ENCODE measurements at places on chromosomes 1 and 21.

- H3K36me3 ChIP-seq = no peaks in the 10 kb centered on the region
- H3K27me3 ChIP-seq = no peaks in the 10 kb centered on the region
- no peak overlapping the region for H3K27ac ChIP-seq
Measured at GRCh38 chr1:206049293-206049692, 3.7 kb upstream of the RHEX start.

DNA sequence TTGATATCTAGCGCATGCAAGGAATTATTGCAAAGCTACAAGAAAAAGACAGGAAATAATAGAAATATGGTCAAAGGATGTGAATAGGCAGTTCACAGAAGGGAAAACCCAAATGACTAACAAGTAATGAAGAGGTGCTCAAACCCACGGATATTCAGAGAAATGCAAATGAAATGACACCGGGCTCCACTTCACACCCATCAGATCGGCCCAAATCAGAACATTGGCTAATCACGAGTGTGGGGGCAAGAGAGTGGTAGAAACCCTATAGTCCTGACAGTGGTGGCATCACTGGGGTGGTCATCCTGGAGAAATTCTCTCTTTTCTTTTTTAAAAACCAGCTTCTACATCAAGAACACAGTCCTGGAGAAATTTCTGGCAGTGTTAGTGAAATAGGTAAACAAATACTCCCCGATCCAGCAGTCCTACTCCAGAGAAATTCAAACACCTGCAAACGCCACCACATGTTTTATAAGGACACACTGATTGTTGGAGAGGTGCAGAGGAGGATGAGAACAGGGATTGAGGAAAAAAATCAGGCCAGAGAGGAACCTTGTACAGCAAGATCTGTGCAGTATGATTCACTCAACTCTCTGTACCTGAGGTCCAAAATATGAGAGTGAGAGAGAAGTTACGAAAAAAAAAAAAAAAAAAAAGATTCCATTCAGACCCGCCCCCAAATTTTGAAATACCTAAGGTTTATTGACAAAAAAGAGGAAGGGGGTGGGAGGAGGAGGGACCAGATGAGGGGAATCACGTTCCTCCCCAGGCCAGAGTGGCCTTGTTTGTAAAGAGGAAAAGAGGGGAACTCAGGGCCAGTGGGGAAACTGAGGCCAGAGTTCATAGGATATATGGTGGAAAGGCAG lies 9.2 kb upstream of the TNFRSF1B start:
- no peaks in the 10 kb centered on the region for H3K36me3 ChIP-seq
- H3K4me3 ChIP-seq = no peak overlapping the region
- H3K27me3 ChIP-seq = no peaks in the 10 kb centered on the region
- no peak for DNase-seq
- no peak overlapping the region for H3K27ac ChIP-seq

DNA sequence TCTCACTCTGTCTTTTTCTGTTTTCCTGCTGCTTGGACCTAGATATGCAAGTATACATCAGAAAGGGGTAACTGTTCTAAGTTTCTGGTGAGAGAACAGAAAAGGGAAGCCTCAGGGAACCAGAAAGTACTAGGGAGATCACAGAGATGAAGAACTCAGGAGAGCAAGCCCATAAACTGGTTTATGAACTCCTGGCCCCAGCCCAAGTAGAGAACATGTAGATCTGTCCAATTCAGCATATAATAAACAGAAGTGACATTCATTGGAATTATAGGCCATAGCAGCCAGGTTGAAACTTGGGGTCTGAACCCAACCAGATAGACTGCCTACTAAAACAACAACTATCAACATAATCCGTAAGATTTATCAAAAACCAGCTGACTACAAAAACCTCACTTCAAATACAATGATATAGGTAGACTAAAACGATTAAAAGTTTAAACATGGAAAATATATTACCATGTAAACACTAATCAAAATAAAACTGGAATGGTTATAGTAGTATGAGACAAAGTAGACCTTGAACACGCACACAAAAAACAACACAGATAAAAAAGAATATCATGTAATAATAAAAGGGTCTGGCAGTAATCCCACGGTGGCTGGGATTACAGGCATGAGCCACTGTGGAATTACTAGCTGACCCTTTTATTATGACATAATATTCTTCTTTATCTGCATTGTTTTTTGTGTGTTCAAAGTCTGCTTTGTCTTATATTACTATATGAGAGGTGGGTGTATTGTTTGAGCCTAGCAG lies 65.0 kb downstream of the ZSWIM5 start:
- no peaks in the 10 kb centered on the region for H3K27me3 ChIP-seq
- no peak overlapping the region for H3K4me3 ChIP-seq
- no peaks in the 10 kb centered on the region for H3K36me3 ChIP-seq
- DNase-seq = no peak

GRCh38 chr1:10242811-10243210 lies 32.4 kb downstream of the KIF1B start:
- H3K27ac ChIP-seq = no peak overlapping the region
- DNase-seq = no peak
- H3K36me3 ChIP-seq = no peaks in the 10 kb centered on the region
- no peak overlapping the region for H3K4me3 ChIP-seq
- no peaks in the 10 kb centered on the region for H3K4me1 ChIP-seq
- H3K27me3 ChIP-seq = no peaks in the 10 kb centered on the region

- H3K4me1 ChIP-seq = no peaks in the 10 kb centered on the region
- H3K36me3 ChIP-seq = no peaks in the 10 kb centered on the region
- H3K4me3 ChIP-seq = no peak overlapping the region
- DNase-seq = no peak
- H3K27ac ChIP-seq = no peak overlapping the region
Measured at GRCh38 chr1:190881064-190881463, 403.4 kb upstream of the BRINP3 start.

GRCh38 chr1:74683656-74684055 lies 10.1 kb upstream of the ERICH3 start:
- no peaks in the 10 kb centered on the region for H3K36me3 ChIP-seq
- H3K27me3 ChIP-seq = no peaks in the 10 kb centered on the region

DNA sequence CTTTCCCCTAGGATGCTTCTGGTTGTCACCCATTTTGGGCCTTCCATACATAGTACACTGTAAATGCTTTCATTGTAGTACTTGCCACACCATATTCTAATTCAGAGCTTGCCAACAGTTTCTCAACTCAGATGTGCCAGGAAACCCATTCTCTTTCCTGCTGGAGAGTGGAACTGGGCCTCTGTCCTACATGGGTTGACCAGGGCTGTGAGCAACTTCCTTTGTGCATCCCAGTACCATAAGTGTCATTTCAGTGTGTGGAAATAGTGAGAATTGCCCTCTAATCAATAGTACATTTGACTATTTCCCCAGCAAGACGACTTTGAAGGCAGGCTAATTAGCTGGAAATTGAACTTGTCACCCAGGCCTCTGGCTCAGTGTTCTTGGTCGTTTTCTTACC lies 74.8 kb downstream of the MTR start:
- no peak for DNase-seq
- no peak overlapping the region for H3K4me3 ChIP-seq
- peaks cover 3% of the 10 kb centered on the region for H3K36me3 ChIP-seq
- H3K27ac ChIP-seq = no peak overlapping the region

GRCh38 chr1:230570724-230571360 lies 71.4 kb upstream of the COG2 start:
- no peak overlapping the region for H3K4me3 ChIP-seq
- no peaks in the 10 kb centered on the region for H3K27me3 ChIP-seq

- no peak for DNase-seq
- H3K4me1 ChIP-seq = no peaks in the 10 kb centered on the region
- no peaks in the 10 kb centered on the region for H3K27me3 ChIP-seq
- H3K36me3 ChIP-seq = no peaks in the 10 kb centered on the region
- no peak overlapping the region for H3K4me3 ChIP-seq
Measured at GRCh38 chr1:58149271-58149812, 397.2 kb downstream of the OMA1 start.

DNA sequence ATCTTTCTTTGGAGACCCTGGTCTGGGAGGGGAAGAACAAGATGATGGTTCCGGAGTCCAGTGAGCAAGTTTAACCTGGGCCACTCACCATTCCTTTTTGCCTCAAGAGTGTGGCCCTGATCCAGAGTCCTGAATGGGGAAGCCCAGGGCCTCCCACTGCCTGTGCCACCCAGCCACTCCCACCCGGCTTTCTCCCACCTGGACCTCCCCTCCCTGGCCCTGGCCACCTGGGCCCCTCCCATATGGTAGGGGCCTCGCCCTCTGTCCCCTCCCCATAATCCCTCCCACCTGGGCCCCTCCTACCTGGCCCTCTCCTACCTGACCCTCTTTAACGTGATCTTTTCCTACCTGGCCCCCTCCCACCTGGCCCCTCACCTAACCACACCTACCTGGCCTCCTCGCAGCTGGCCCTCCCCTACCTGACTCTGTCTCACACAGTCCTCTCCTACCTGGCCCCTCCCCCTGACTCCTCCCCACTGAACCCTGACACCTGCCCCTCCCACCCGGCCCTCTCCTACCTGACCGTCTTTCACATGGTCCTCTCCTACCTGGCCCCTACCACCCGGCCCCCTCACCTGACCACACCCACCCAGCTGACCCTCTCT lies 220.7 kb upstream of the VAMP3 start:
- no peak overlapping the region for H3K4me3 ChIP-seq
- H3K27ac ChIP-seq = no peak overlapping the region
- H3K36me3 ChIP-seq = no peaks in the 10 kb centered on the region
- H3K4me1 ChIP-seq = peaks cover 12% of the 10 kb centered on the region

GRCh38 chr1:200448034-200448762 lies 38.4 kb upstream of the ZNF281 start:
- no peak overlapping the region for H3K27ac ChIP-seq
- no peaks in the 10 kb centered on the region for H3K4me1 ChIP-seq
- H3K27me3 ChIP-seq = no peaks in the 10 kb centered on the region
- no peak overlapping the region for H3K4me3 ChIP-seq
- H3K36me3 ChIP-seq = no peaks in the 10 kb centered on the region

GRCh38 chr1:212728606-212729005 lies 29.0 kb upstream of the BATF3 start:
- no peak for DNase-seq
- no peaks in the 10 kb centered on the region for H3K4me1 ChIP-seq
- H3K36me3 ChIP-seq = no peaks in the 10 kb centered on the region

DNA sequence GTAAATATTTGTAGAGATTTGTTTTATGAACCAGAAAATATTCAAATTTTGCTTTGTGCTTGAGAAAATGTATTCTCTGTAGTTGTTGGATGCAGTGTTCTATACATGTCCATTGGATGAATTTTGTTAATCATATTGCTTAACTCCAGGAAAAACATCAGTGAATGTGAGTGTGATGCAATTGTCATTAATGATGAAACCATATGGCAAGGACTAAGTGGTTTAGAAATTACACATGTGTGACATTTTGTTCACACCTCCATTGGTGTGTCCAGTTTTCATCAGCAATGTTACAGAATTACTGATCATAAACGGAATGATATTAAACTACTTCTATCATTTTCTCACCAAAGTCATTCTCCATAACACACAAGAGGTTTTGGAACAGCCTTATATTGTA lies 151.8 kb upstream of the ST6GALNAC5 start:
- DNase-seq = no peak
- H3K27me3 ChIP-seq = no peaks in the 10 kb centered on the region
- H3K4me1 ChIP-seq = no peaks in the 10 kb centered on the region

GRCh38 chr21:44765231-44766013 lies 36.2 kb downstream of the UBE2G2 start:
- peaks cover 6% of the 10 kb centered on the region for H3K36me3 ChIP-seq
- no peak for DNase-seq
- H3K4me1 ChIP-seq = no peaks in the 10 kb centered on the region
- no peaks in the 10 kb centered on the region for H3K27me3 ChIP-seq
- no peak overlapping the region for H3K4me3 ChIP-seq

GRCh38 chr1:39407896-39408640 lies 83.4 kb upstream of the BMP8A start:
- H3K36me3 ChIP-seq = no peaks in the 10 kb centered on the region
- peaks cover 21% of the 10 kb centered on the region for H3K4me1 ChIP-seq
- no peaks in the 10 kb centered on the region for H3K27me3 ChIP-seq

- H3K27ac ChIP-seq = no peak overlapping the region
- H3K27me3 ChIP-seq = no peaks in the 10 kb centered on the region
- H3K4me1 ChIP-seq = no peaks in the 10 kb centered on the region
- no peak overlapping the region for H3K4me3 ChIP-seq
Measured at GRCh38 chr1:20848162-20848561, 61.1 kb upstream of the HP1BP3 start.

DNA sequence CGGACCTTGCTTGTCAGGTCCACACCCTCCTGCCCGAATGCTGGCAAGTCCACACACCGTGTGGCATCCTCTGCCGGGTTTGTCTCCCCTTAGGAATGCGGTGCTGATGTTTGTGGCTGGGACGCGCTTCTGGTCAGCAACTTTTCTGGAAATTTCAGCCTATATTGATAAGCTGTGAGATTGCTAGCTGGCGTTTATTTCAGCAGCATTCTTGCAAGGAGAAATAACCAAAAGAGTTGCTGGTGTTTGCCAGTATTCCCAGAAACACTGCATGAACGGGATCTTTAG lies 601 bp downstream of the CEPT1 start:
- H3K27ac ChIP-seq = peak overlapping the region; percentile 90
- H3K36me3 ChIP-seq = peaks cover 22% of the 10 kb centered on the region
- DNase-seq = peak; percentile 67
- no peaks in the 10 kb centered on the region for H3K27me3 ChIP-seq
- peak overlapping the region; percentile 64 for H3K4me3 ChIP-seq

DNA sequence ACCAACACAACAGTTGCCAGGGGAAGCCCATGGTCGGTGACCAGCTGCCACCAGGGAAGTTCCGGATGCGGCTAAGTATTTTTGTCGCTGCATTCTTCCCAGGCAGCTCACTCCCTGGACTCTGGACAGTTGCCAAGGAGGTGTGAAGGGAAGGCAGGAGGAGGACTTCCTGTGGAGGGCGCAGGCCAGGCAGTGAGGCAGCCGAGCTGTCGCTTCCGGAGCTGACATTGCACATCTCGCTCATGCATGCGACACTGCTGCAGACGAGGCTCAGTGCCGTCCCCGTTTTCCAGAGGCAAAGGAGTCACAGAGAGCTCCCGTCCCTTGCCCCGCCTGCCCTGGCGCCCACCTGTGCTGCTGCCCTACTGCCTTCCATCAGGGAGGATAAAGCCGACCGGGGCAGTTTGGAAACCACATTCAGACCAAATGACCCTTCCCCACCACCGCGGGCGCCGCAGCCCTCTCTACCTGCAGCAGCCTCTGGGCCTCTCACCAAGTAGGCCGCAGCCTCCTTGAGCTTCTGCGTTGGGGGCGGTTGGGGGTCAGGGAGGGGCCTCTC lies 81.4 kb downstream of the NENF start:
- no peaks in the 10 kb centered on the region for H3K36me3 ChIP-seq
- peaks cover 15% of the 10 kb centered on the region for H3K27me3 ChIP-seq
- DNase-seq = peak; percentile 53
- H3K4me1 ChIP-seq = no peaks in the 10 kb centered on the region

DNA sequence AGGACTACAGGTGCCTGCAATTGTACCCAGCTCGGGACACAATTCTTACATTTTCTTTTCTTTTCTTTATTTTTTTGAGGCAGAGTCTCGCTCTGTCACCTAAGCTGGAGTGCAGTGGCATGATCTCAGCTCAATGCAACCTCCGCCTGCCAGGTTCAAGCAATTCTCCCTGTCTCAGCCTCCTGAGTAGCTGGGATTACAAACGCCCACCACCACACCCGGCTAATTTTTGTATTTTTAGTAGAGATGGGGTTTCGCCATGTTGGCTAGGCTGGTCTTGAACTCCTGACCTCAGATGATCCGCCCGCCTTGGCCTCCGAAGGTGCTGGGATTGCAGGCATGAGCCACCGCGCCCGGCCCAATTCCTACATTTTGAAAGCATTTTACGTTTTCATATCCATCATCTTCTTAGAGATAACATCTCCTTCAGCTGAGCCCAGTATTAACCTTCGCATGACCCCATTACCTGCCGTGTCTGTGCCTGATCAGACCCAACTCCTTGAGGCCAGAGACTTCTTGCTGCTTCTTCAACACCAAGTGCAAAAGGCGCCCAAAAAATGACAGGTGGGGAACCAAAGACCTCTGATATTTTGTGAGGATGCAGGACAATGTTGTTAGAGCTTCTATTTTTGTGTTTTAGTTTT lies 2.8 kb upstream of the ADAMTSL4 start:
- no peak for DNase-seq
- peaks cover 11% of the 10 kb centered on the region for H3K4me1 ChIP-seq
- no peak overlapping the region for H3K4me3 ChIP-seq
- no peaks in the 10 kb centered on the region for H3K36me3 ChIP-seq

All from cardiac muscle cell (in vitro differentiated cells and primary cell).